Posterior cingulate gyrus (tissue), 11 donors: ENCODE measurements at places on chromosomes 11 and 22.

- no peak for DNase-seq
Measured at GRCh38 chr11:72951193-72951592, 137.0 kb downstream of the ATG16L2 start.

DNA sequence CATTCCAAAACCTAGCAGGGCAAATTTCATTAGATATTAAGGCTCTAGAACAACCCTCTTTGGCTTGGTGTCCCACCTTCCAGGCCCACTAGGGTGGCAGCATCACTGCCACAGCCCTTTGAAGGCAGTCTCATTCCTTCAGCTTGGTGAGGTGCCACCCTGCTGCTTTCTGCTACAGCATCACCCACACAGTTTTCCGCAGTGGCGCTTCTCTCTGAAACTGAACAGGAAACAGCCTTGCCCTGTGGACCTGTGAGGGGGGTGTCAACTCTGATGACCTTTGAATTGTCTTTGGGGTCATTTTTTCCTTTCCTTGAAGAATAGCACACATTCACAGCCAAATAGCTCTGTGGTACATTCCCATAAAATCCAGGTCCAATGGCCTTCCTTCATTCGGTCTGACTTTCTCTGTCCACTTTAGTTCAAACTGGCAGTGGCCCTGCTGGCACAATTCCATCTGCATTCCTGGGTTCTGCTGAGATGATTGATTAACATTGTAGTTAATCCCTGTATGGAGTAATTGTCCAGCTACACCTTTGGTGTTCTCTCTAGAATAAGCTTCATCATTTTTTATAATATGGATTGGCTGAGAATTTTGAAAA lies 251.9 kb upstream of the FAT3 start:
- DNase-seq, result no peak

GRCh38 chr11:45162916-45163879 lies 16.8 kb downstream of the PRDM11 start:
- DNase-seq, result no peak

- no peak for DNase-seq
Measured at GRCh38 chr11:65242389-65242788, 19.4 kb upstream of the POLA2 start.

- peak; percentile 93 for DNase-seq
Measured at GRCh38 chr22:26648011-26648497, 9.3 kb upstream of the MIAT start.

DNA sequence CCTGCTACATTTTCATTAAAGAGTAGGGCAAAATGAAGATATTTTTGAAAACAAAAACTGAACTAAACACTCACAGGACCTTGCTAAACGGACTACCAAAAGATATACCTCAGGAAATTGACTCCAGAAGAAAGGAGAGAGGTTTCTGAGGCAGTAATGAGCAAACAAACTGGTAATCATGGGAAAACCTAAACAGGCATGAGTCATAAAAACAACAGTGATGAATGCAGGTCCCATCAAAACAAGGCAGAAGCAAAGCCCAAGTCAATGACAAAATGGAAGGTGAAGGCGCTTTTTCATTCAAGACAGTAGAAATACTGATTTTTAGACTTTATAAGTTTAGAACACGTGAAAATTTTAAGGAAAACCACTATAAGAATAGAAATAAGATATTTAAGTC lies 104.5 kb downstream of the EFCAB6 start:
- no peak for DNase-seq

- no peak for DNase-seq
Measured at GRCh38 chr11:33881651-33882503, 10.0 kb downstream of the LMO2 start.

GRCh38 chr11:112163875-112164685 lies at the start of gene IL18:
IL18 (minus strand) TSS chr11:112164094; CDS start chr11:112155053, 9,041 bp downstream.
- DNase-seq, result no peak

- DNase-seq, result no peak
Measured at GRCh38 chr11:18774801-18775200, 16.8 kb downstream of the PTPN5 start.

DNA sequence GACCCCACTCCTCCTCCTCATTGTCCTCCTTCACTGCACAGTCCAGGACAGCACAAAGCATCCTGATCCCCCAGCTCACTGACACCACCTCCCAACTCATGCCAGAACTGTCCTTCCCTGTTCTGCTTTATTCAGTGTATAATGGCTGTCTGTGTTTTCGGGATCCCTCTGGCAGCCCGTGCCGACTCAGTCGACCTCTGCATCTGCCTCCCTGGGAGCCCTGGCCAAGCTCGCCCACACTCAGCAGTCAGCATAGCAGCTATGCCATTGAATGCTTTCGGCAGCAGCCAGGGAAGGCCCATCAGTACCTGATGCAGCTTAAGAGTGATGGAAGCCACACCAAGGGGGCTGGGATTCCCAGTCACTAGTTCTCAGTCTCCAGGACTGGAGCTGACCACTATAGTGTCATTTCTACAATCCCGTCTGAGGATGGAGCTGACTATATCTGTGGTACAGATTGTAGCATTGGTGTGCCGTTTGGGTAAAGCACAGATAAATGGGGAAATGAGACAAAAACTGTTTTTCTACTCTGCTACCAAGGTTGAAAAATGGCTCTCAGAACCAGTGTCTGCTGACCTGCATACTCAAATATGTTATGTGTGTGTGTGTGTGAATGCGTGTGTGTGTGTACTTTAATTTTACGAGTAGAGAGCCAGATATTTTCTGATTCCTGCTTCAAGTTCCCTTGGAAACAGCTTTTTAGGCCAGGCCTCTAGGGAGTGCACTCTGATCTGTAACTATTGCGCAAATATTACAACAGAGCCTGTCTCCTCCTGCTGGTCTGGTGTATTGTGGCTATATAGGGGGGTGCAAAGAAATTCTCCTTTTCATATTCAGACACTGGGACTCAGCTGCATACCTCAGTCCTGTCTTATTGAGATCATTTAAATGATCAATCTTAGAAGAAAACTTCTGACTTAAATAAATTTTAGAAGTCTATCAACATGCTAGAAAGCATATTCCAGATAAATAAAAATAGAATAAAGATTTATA lies 78.8 kb upstream of the TOP3B start:
- peak; percentile 30 for DNase-seq

DNA sequence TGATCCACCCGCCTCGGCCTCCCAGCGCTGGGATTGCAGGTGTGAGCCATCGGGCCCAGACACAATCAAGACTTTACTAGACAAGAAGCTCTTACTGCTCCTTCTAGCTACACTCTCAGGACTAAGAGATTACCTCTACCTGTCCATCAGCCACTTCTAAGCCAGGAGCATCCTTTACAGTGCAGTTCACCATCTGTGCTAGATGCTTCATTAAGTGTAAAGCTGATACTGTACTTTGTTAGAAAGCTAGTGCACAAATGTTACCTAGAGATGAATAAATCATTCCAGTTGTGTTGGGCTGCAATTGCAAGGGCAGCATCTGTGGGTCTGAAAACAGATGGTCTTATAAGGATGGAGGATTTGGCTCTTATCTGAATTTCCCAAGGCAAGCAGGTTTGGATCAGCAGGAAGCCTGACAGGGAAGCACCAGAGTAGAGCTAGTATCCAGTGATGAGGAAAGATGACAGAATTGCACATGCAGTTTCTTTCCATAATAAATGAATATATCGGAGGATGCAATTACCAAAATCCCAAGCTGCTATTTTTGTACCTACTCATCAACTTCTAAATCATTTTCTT lies 58.3 kb downstream of the FAM168A start:
- DNase-seq, result no peak

GRCh38 chr11:33867561-33867960 lies 24.3 kb downstream of the LMO2 start:
- DNase-seq, result no peak

GRCh38 chr22:27075891-27076290 lies 418.5 kb downstream of the MIAT start:
- no peak for DNase-seq

- DNase-seq, result no peak
Measured at GRCh38 chr11:99683933-99684332, 663.2 kb downstream of the CNTN5 start.
